Tibial nerve (tissue), 4 donors: ENCODE measurements at places on chromosomes 6 and 20. TPM values are rescaled to one million over a fixed set of nuclear protein-coding genes. Genes with fewer than 3 reads are reported as not detected.
A peak's percentile ranks its signal among the peaks of the same experiment; 100 is the strongest.

Gene UBE2C
- total RNA-seq: 1.5 TPM

Gene CYP24A1
- total RNA-seq: not detected

Gene EPHA7
- 1.5 TPM for total RNA-seq

Gene LST1
- total RNA-seq: 22.7 TPM

Gene GTSF1L
- not detected for total RNA-seq

DNA sequence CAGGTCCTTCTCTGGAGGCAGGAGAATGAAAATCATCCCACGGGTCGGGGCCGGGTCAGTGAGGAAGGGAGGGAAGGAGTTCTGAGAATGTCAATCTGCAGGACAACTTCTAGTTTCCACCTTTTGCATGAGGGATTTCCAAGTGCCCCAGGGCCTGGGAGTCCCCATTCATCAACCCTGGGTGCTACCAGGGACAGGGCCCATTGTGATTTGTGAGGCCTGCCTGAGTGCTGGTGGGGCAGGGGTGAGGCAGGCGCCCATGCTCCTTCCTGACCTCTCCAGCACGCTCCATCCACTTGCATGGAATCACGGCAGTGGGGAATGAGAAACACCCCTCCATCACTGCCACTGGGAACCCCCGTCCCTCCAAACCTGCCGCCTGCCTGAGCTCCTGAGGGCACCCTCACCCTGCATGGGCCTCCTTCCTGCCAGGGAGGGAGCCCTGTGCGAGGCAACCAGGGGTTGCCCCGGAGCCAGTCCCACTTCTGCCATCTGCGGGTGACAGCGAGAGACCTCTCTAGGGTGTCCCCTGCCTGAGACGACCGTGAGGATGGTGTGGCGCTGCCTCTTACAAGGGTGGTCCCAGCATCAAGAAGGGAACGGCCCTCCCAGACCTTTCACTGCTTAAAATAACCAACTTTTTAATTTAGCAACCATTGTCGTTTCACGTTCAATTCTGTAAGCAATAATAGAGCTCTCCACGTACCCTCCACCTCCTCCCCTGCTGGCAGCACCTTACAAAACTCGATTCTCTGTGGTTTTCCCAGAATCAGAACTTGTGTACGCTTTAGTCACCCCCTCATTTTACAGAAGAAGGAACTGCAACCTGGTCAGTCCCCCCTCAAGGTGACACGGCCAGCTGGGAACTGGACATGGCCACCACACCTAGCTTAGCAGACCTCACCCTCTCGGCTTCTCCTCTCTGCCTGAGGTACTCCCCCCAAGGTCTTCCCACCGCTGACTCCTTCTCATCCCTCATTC is 28.6 kb downstream of the PMEPA1 start:
- no peaks in the 10 kb centered on the region for H3K4me1 ChIP-seq
- H3K27me3 ChIP-seq: no peaks in the 10 kb centered on the region
- no peaks in the 10 kb centered on the region for H3K36me3 ChIP-seq
- DNase-seq: no peak
- H3K27ac ChIP-seq: no peak overlapping the region

DNA sequence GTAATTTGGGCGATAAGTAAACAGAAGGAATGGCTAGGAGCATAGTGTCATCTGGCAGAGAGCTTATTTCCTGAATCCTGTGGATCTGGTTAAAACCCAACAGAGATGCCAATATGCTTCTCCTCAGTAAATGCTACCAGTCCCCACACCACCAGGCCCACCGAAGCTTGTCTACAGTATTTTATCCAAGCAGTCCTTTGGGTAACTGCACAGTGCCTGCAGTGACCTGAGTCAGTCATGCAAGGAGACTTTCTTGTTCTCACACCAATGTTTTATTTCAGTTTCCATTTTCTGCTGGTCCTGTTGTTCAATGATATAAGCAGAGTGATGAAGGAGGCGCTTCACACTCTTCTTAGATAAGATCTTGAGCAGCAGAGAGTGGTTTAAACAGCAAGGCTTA is 326.3 kb downstream of the RIMS1 start:
- no peaks in the 10 kb centered on the region for H3K27me3 ChIP-seq
- no peak overlapping the region for H3K27ac ChIP-seq
- no peaks in the 10 kb centered on the region for H3K4me1 ChIP-seq
- no peak overlapping the region for H3K4me3 ChIP-seq
- no peaks in the 10 kb centered on the region for H3K36me3 ChIP-seq
- no peak for DNase-seq

- H3K4me3 ChIP-seq: no peak overlapping the region
- H3K4me1 ChIP-seq: no peaks in the 10 kb centered on the region
- H3K27me3 ChIP-seq: no peaks in the 10 kb centered on the region
Observed at GRCh38 chr6:138514860-138515540, 15.7 kb upstream of the NHSL1 start.

- H3K27ac ChIP-seq: no peak overlapping the region
- no peaks in the 10 kb centered on the region for H3K36me3 ChIP-seq
- no peaks in the 10 kb centered on the region for H3K4me1 ChIP-seq
- DNase-seq: no peak
Observed at GRCh38 chr6:88725111-88725975, 238.1 kb downstream of the RNGTT start.

DNA sequence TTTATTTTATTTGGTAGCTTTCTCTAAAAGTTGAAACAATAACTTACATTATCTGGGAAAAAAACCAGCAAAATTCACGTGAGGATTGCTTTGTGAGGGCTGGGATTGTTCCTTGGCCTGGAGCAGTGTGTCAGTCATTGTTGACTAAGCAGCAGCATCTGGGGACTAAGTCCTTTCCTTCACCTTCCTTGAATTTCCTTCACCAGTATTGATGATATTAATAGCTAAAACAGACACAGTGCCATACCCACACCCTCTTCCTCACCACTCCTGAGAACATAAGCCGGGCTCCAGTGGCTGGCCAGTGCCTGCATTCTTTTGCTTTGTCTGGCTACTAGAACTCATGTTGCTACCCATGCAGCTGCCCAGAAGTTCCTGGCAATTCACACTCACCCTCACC is 23.7 kb downstream of the PLCB1 start:
- no peak for DNase-seq
- H3K4me1 ChIP-seq: peaks cover 27% of the 10 kb centered on the region
- no peak overlapping the region for H3K27ac ChIP-seq
- no peak overlapping the region for H3K4me3 ChIP-seq
- no peaks in the 10 kb centered on the region for H3K36me3 ChIP-seq

- no peak overlapping the region for H3K4me3 ChIP-seq
- DNase-seq: no peak
- H3K4me1 ChIP-seq: peaks cover 91% of the 10 kb centered on the region
- no peaks in the 10 kb centered on the region for H3K36me3 ChIP-seq
- H3K27me3 ChIP-seq: no peaks in the 10 kb centered on the region
Observed at GRCh38 chr6:130933712-130934200, 106.5 kb downstream of the SMLR1 start.

DNA sequence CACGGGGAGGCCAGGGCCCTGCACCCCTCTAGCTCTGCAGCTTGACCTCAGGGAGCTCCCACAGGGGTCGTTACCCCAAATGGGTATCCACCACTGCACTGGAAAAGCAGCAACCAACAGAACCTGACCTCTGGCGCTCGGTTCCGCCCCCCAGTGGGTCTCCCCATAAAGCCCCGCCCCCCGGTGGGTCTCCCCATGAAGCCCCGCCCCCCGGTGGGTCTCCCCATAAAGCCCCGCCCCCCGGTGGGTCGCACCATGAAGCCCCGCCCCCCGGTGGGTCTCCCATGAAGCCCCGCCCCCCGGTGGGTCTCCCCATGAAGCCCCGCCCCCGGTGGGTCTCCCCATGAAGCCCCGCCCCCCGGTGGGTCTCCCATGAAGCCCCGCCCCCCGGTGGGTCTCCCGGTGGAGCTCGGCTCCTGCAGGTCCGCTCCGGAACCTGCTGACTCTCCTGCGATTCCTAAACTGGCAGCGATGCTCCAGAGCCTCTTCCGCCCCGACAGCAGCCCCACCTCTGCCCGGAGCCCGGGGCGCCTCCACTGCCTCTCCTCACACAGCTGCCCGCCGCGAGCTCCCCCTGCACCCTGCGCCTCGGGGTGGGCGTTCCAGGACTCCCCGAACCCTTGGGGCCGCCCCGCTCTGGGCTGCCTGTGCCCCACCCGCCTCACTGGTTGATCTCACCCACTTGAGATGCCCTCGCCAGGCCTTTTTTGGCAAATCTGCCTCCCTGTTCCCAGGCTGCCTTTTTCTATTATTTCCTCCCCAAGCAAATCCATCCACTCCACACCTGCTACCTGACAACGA is 12.1 kb downstream of the SLC2A4RG start:
- peaks cover 25% of the 10 kb centered on the region for H3K36me3 ChIP-seq
- H3K27me3 ChIP-seq: no peaks in the 10 kb centered on the region
- no peaks in the 10 kb centered on the region for H3K4me1 ChIP-seq
- H3K4me3 ChIP-seq: no peak overlapping the region
- no peak overlapping the region for H3K27ac ChIP-seq

DNA sequence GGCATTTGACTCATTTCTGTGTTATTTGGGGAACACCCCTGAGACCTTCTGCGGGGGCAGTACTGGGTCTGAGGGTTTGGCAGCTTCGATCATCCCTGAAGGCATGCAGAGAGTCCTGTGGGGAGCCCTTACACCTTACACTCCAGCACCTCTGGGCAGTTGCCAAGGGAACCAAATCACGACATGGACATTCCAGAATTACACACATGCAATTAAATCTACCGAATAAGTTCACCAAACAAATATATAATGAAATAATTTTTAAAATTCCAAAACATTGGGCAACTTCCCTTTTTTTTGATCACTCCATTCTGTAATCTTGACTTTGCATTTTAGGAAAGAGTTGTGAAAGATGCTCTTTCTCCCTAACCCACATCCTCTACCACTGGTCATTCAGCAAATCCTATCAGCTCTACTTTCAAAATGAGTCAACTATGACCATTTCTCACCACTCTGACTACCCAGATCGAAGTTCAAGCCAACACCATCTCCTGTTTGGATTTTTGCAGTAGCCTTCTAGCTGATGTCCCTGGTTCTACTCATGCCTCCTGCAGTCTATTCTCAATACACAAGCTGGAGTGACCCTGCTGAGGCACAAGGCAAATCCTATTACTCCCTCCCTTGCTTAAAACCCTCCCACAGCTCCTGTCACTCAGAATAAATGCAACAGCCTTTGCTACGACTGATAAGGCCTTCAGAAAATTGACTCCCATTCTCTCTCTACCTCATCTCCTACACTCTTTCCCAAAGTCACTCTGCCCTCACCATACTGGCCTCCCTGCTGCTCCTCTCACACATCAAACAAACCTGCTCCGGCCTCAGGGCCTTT is 533.3 kb downstream of the HACE1 start:
- no peaks in the 10 kb centered on the region for H3K4me1 ChIP-seq
- H3K4me3 ChIP-seq: no peak overlapping the region
- peak overlapping the region; percentile 19 for H3K27ac ChIP-seq
- no peaks in the 10 kb centered on the region for H3K27me3 ChIP-seq
- H3K36me3 ChIP-seq: no peaks in the 10 kb centered on the region
- peak; percentile 14 for DNase-seq

DNA sequence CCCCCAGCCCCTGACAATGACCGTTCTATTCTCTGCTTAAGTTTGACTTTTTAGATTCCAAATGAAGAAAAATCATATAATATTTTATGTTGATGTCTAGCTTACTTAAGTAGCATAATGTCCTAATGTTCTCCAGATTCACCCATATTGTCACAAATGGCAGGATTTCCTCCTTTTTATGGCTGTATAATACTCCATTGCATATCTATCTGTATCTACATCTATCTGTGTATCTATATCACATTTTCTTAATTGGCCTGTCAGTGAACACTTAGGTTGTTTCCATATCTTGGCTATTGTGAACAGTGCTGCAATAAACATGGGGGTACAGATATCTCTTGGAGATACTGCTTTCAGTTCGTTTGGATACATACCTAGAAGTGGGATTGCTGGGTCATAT is 7.0 kb upstream of the LRP11 start:
- H3K27ac ChIP-seq: no peak overlapping the region
- no peak for DNase-seq
- H3K36me3 ChIP-seq: no peaks in the 10 kb centered on the region
- no peak overlapping the region for H3K4me3 ChIP-seq
- no peaks in the 10 kb centered on the region for H3K4me1 ChIP-seq

GRCh38 chr6:5471044-5471443 is 209.7 kb downstream of the FARS2 start:
- peak overlapping the region; percentile 34 for H3K27ac ChIP-seq
- peak; percentile 53 for DNase-seq
- H3K36me3 ChIP-seq: no peaks in the 10 kb centered on the region
- H3K4me3 ChIP-seq: no peak overlapping the region
- H3K27me3 ChIP-seq: no peaks in the 10 kb centered on the region

GRCh38 chr20:12833861-12834260 is 174.9 kb upstream of the SPTLC3 start:
- no peaks in the 10 kb centered on the region for H3K27me3 ChIP-seq
- H3K36me3 ChIP-seq: no peaks in the 10 kb centered on the region
- H3K27ac ChIP-seq: no peak overlapping the region
- DNase-seq: no peak
- H3K4me1 ChIP-seq: no peaks in the 10 kb centered on the region

DNA sequence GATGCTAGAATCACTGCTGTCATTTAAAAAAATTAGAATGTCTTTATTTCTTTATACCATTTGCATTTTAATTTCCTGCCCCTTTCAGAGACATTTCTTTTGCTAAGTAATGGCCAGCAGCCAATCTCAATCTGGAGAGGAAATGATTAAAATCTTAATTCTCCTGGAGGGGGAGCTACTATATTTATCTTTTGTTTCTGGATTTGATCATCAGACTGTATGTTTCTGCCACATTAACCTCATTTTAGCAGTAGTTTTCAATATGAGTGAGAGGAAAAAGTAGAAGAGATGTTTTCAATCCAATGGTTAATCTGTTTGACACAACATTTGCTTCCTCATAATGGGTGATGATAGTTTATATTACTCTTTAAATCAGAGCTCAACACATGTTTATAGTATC is 138.0 kb downstream of the FUT9 start:
- DNase-seq: no peak
- H3K36me3 ChIP-seq: no peaks in the 10 kb centered on the region
- no peaks in the 10 kb centered on the region for H3K4me1 ChIP-seq

GRCh38 chr6:101912311-101912710 is 518.8 kb downstream of the GRIK2 start:
- no peak overlapping the region for H3K4me3 ChIP-seq
- H3K36me3 ChIP-seq: no peaks in the 10 kb centered on the region
- H3K4me1 ChIP-seq: no peaks in the 10 kb centered on the region
- H3K27ac ChIP-seq: no peak overlapping the region

- no peak for DNase-seq
- no peaks in the 10 kb centered on the region for H3K36me3 ChIP-seq
- no peak overlapping the region for H3K27ac ChIP-seq
- no peak overlapping the region for H3K4me3 ChIP-seq
Observed at GRCh38 chr6:149876241-149876933, 12.2 kb upstream of the LRP11 start.

GRCh38 chr6:18309046-18309445 is 44.7 kb upstream of the DEK start:
- H3K27ac ChIP-seq: no peak overlapping the region
- H3K36me3 ChIP-seq: no peaks in the 10 kb centered on the region
- H3K4me3 ChIP-seq: no peak overlapping the region
- no peaks in the 10 kb centered on the region for H3K4me1 ChIP-seq
- no peak for DNase-seq
